ENCODE measurements at places on chromosomes 11 and 22. TPM values are rescaled to one million over a fixed set of nuclear protein-coding genes. Genes with fewer than 3 reads are reported as not detected.

Gene APOBEC3A
- total RNA-seq = not detected

Gene AGBL2
- total RNA-seq = 1.3 TPM

Gene SOX6
- total RNA-seq = 0.29 TPM

Gene RTN4RL2
- 1.7 TPM for total RNA-seq

Gene CARD10
- total RNA-seq = 4.6 TPM

Gene KRTAP5-1
- total RNA-seq = not detected

Gene NELL1
- total RNA-seq = not detected

Gene PHETA2
- total RNA-seq = 39.7 TPM

Gene VSIG2
- not detected for total RNA-seq

Gene TRIM49B
- total RNA-seq = not detected

Measured in uterus (tissue), 4 donors.